ENCODE measurements at places on chromosomes 6 and 20.

GRCh38 chr20:8470156-8470555 is 338.1 kb downstream of the PLCB1 start:
- DNase-seq = no peak

- DNase-seq = no peak
These were observed 656.0 kb upstream of the ID4 start for GRCh38 chr6:19181211-19181610.

GRCh38 chr6:132400883-132401617 is at the start of gene MOXD1:
MOXD1 (minus strand) TSS chr6:132401475; CDS start chr6:132401426, 49 bp downstream.
- DNase-seq = no peak

GRCh38 chr20:52242237-52243230 is 51.0 kb upstream of the ZFP64 start:
- no peak for DNase-seq

- no peak for DNase-seq
These were observed 1347.5 kb upstream of the ADGRB3 start for GRCh38 chr6:67287566-67287965.

- no peak for DNase-seq
These were observed 12.4 kb upstream of the GMEB2 start for GRCh38 chr20:63639093-63639975.

DNA sequence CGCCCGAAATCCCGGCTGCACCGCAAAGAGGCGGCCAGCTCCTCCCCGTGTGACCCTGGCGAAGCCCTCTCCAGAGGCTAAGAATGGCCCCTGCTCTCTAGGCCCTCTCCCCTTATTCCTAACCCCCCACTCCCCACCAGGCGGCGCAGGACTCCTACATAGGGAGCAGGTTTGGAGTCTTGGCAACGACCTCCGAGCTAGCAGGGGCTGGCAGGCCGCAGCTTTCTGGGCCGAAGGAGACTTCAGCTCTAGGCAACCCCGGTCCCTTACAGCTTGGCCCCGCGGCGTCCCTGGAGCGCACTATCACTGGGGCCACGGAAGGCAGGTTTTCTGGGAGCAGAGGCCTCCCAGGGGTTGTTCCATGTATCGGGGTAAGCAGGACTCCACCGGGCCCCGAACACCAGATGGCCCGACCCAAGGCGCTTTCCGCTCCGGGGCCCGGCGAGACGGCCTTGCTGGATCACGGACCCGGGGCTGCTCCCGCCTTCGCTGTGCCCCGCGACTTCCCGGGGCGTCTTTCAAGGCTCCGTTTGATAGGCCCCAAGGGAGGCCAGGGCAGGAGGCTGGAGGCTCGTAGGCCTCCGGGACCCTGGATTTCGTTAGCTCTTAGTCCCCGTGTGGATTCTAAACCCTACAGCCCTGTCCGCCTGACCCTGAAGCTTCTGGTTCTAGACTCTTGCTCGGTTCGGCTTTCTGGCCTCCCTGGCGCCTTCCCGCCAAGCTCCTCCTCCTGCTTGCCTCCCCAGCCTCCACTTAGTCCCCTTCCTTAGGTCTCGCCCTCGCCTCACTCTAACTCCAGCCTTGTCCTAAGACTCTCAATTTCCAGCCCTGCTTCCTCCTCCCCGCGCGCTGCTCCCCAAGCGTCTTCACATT is 1.9 kb downstream of the SLC32A1 start:
- no peak for DNase-seq

- no peak for DNase-seq
These were observed 3.2 kb downstream of the OSBPL2 start for GRCh38 chr20:62241506-62241905.

DNA sequence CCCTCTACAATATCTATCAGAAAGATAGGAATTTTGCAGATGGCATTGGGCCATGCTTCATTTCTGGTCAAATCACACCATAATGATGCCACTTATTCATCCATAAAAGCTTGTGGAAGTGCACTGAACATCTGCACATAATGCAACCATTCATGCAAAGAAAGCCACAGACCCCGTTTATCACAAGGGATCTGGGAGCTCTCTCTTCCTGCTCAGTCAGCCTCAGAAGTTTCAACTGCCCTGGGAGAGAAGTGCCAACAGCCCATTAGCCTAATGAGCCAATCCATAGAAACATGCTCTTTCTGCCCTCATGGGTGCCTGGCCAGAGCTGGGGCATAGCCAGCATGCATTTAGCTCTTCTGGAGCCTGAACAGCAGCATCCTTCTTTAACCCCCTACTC is 85.8 kb downstream of the SLC35F1 start:
- DNase-seq = no peak

DNA sequence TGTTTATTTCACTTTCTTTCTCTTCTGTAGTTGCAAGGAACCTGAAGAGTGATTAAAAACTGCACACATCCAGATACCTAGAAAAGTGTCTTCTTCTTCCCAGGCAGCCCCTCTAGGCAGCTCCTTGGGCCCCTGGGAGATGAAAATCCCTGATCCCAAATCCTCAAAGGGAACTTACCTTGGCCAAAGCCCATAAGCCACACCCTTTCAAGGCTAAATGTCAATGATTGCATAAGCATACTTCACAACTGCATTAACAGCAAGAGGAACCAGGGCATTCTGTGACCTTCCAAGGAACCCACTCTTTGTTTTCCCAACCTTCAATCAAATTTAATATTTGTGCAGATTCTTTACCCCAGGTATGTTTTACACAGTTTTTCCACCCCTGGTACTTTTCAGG is 4.4 kb upstream of the HMGN3 start:
- no peak for DNase-seq

DNA sequence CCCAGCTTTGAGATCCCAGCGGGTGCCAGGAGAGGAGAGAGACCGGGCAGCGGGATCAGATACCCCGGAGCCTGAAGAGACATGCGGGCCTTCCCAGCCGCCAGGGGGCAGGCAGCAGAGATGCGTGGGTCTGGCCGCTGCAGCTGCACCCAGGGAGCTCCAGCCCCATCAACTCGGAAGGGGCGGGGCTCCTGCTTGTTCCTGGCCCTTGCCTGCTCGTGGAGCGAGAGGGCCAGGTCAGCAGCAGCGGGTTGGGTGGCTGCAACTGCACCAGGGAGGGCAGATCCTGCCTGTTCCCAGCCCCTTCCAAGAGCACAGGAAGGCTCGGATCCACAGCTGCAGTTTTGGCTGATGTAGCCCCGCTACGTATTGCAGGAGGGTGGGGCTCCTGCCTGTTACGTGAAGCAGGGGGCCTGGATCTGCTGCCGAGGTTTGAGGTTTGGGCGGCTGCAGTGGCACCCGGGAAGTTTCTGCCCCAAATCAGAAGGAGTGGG is 532.8 kb downstream of the RFPL4B start:
- no peak for DNase-seq

DNA sequence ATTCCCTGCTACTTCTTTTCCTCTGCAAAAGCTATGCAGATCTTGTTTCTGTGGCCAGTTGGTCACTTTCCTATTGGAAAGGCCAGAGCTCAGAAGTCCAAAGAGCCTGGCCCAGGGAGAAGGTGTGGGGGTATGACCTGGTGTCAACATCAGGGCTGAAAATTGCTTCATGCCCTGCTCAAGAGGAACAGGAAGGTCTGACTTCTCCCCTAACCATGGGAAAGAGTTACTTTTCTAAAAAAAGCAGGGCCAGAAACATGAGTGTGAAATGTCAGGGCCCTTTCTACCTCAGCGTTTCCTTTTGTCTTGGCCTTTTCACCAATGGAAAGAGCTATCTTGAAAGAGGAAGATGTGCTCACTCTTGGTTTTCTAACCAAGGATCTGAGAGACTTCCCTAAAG is 117.4 kb downstream of the MAFB start:
- no peak for DNase-seq

GRCh38 chr6:108673153-108673552 is 112.4 kb downstream of the FOXO3 start:
- DNase-seq = no peak

DNA sequence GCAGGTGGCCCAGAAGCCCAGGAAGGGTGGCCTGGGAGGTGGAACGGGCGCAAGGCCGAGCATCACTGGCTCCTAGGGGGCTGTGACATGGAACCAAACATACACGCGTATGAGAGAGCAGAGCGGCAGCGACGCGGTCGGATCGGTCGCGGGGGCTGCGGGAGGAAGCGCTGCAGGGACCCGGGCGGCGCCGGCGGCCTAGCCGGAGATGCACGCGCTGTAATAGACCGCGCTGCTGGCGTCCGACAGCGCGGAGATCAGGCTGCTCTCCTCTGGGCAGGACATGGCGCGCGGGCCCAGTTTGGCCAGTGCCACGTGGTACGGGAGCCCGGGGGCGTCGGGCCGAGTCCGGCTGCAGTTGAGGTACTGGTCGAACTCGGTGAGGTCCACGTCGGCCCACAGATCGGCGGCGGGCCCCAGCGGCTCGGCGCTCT is 1.5 kb downstream of the SOX18 start:
- no peak for DNase-seq

DNA sequence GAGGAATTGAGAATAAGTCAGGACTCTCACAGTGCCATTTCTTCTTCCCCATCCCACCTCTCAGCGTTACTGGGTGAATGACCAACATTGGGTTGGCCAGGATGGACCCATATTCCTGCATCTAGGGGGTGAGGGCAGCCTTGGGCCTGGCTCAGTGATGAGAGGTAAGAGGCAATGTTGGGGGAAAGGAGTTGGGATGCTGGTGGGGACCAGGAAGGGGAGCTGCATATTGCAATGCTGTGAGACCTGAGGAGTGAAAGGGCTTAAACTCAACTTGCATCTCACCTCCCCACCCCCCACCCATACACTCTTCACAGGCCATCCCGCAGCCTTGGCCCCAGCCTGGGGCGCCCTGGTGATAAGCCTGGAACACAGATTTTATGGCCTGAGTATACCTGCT is 1.3 kb downstream of the PRSS16 start:
- DNase-seq = no peak

GRCh38 chr6:46821458-46821881 is 28.3 kb downstream of the MEP1A start:
- DNase-seq = no peak

GRCh38 chr6:54737247-54737646 is 109.3 kb upstream of the FAM83B start:
- no peak for DNase-seq

GRCh38 chr6:140957386-140957785 is 1175.3 kb upstream of the GJE1 start:
- DNase-seq = no peak

All from NCI-H2107 (cell line).